NCI-H2107 (cell line): ENCODE measurements at places on chromosomes 16 and 17.

DNA sequence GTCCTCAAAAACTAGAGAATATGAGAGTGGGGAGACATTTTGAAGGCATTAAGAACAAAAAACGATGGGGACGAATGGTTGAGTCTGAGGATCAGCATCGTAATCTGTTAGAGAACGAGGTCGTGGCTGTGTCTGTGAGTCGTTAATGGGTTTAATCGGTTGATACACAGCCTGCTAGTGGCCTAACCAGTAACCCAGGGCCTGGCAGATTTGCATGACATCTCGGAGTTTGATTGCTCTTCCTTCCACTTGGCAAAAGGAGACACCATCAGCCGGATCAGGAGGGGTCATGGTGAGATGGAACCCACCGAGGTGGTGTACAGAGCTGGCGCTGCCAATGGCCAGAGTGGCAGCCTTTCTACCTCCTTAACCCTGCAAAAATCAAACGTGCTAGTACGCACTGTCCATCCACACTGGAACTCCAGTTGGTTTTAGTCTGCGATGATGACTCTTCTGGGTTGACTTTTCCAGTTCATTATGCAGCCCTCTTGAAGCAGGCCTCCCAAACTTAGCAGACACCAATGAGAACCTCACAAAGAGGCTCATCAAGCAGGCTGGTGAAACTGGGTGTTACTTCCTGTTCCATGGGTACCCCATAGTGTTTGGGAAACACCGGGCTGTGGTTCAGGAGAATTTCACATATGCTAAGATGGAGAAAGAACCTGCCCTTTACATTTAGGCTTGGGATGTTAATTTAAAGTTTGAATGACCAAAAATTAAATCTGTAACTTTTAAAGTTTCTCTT is 4.1 kb downstream of the HS3ST3B1 start:
- DNase-seq, result no peak

DNA sequence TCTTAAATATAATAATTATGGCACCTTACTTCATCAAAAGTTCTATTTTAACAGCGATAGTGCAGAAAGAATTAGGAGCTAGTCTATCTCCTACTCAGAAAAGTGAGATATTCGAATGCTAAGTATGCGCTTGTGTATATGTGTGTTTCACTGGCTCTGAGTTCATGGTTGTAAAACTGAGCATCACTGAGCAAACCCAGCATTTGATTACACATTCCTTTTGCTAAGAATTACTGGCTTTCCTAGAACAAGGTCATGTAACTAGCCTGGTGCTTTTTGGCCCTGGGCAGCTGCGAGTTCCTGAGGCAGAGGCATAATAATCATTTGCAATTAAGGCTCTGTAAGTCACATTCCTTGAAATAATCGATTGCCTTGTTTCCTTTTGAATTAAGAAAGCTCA is 157.2 kb downstream of the SNX29 start:
- no peak for DNase-seq

DNA sequence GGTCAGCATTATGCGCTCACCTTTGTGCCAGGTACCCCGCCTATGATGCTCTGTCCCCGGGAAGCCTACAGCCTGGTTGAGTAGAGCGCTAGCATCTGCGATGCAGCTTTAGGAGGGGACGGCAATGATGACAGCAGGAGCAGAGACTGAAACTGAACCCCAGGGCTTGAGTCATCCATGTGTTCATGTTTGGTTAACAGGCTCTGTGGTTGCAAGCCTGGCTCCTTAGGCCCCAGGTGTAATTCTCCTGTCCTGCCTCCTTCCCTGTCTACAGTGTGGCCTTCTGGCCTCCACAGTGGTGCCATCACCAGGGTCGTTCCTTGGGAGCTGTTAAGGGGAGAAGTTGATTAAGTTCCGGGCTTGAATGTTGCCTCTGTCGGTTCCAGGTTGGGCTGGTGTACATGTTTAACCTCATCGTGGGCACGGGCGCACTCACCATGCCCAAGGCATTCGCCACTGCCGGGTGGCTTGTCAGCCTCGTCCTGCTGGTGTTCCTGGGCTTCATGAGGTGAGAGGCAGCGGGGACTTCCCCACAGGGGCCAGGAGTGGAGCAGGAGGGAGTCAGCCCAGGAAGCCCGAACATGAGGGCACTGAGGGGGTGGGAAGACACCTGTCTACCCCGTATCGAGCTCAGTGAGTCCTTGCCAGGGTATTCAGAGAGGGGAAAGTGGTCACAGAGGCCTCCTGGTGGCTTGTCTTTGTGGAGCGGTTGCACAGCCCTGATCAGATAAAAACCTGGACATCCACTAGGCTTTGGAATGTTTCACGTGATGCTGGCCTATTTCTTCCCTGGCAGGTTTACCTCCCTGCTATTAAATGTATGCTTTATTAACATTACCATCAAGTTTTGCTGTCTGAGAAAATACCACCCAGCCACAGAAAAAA is 9.2 kb upstream of the NAT9 start:
- no peak for DNase-seq

DNA sequence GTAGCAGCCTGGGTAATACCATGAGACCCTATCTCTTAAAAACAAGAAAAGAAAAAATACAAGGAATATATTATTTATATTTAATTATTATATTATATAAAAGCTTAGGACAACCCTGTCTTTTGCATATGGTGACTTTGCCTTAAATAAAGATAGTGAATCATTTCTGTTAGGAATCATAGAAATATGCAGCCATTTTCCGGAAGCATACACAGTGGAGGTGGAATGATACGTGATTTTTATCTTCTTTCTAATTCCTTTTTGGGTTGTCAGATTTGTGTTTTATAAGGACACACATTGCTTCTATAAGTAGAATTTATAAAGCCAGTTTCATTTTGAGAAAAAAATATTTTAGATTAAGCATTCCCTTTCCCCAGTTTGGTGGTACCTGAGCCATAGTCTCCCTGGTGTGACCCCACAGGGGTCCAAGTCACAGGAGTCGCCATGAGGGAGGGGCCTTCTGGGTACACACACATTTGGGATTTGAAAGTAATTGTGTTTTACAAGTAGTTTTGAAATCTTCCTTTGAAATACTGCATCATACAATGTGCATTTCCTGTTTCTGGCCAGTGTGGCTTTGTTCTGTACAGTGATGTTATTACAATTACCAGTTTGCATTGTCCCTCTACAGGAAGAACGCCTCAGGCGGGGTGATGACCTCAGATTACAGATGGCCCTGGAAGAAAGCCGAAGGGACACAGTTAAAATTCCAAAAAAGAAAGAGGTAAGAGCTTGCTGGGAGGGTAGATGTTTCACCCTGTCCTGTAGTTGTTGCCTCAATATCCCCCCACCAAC is 50.9 kb downstream of the B9D1 start:
- DNase-seq, result no peak

DNA sequence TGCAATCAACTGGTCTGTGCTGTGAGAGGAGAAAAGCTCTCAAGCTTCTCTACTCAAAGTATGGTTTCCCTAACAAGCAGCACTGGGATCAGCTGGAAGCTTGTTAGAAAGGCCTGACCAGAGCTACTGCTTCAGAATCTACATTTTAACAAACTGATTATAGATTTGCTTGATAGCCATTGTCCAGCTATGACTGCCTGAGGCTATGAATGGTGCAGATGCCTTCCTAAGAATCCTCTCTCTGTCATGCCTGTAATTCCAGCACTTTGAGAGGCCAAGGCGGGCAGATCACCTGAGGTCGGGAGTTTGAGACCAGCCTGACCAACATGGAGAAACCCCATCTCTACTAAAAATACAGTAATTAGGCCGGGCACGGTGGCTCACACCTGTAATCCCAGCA is 28.6 kb downstream of the PKD1L3 start:
- DNase-seq, result no peak

GRCh38 chr17:77408284-77408683 is 267.5 kb downstream of the SEC14L1 start:
- DNase-seq, result no peak

- no peak for DNase-seq
Measured at GRCh38 chr16:9176547-9177418, 85.3 kb downstream of the HAPSTR1 start.

- no peak for DNase-seq
Measured at GRCh38 chr16:1979271-1980029, 1.8 kb downstream of the NOXO1 start.

GRCh38 chr16:23511731-23512130 is 1.4 kb upstream of the GGA2 start:
- no peak for DNase-seq

- peak; percentile 56 for DNase-seq
Measured at GRCh38 chr17:57927048-57927723, 28.0 kb downstream of the CUEDC1 start.

DNA sequence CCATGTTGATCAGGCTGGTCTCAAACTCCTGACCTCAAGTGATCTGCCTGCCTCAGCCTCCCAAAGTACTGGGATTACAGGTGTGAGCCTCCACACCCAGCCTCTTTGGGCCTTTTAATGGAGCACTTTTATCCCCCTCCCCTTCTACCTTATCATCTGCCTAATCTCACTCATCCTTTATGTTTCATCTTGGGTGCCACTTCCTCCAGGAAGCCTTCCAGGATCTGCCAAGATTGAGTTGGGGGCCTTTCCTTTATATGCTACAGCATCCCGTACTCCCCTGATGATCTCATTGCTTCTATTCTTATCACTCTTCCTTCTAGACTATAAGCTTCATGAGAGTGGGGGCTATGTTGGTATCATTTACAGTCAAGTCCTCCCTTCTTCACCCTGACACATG is 192.8 kb upstream of the WSCD1 start:
- no peak for DNase-seq

DNA sequence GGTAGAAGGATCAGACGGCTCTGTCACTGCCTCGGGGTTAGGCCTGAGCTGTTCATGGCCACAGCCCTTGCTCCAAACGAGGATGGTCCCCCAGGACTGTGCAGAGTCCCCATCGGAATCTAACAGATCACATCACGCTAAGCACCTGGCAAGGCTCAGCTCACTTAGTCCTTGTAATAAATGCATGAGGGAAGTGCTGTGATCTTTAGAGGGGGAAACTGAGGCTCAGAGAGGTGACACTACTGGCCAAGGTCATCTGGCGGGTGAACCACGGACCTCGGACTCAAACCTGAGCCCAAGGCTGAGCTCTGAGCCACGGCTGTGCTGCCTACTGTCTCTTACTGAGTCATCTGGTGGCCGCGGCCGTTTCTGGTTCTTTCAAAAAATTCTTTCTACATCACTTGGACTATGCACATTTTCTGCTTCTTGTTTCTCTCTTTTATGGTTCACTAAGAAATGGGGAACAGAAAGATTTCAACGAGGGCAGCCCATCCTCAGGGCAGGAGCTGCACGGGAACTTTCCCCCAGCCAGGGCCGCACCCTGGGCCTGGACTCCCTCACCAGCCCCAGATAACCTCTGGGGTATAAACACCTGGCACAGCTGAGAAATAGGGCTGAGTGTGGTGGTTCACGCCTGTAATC is 55.6 kb downstream of the COTL1 start:
- DNase-seq, result no peak

DNA sequence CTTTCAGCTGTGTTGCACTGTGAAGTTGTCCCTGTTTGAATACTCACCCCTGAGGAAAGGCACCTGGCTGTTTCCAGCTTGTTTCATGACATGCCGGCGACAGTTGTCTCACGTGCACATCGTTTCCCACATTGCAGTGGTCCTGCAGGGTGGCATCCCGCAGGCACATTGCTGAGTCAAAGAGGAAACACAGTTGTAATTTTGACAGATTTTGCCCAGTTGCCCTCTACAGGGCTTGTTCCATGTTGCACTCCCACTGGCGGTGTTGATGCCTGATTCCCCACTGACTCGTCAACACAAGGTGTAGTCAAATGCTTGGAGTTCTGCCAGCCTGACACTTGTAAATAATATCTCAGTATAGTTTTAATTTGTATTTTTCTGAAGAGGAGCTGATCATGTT is 23.8 kb downstream of the EPN2 start:
- DNase-seq, result no peak

- no peak for DNase-seq
Measured at GRCh38 chr17:45974916-45975630, 24.0 kb upstream of the STH start.

GRCh38 chr17:846901-847843 is 65.0 kb downstream of the MRM3 start:
- DNase-seq, result no peak

GRCh38 chr17:17818088-17818526 is 18.7 kb downstream of the SREBF1 start:
- DNase-seq, result no peak

GRCh38 chr16:68499006-68499405 is 40.1 kb upstream of the ZFP90 start:
- no peak for DNase-seq

GRCh38 chr16:54482892-54483574 is 196.4 kb upstream of the IRX3 start:
- DNase-seq, result no peak

GRCh38 chr16:85765767-85766166 is 14.9 kb upstream of the C16orf74 start:
- DNase-seq, result no peak

- DNase-seq, result no peak
Measured at GRCh38 chr16:50563989-50564388, 15.8 kb downstream of the NKD1 start.

GRCh38 chr17:40307001-40307730 is 1.8 kb upstream of the RARA start:
- DNase-seq, result no peak

GRCh38 chr16:64864232-64864809 is 257.5 kb downstream of the CDH11 start:
- no peak for DNase-seq

- DNase-seq, result no peak
Measured at GRCh38 chr17:19876529-19877161, 8.9 kb upstream of the ULK2 start.

GRCh38 chr17:33904476-33904875 is 350.6 kb upstream of the CCL2 start:
- no peak for DNase-seq

DNA sequence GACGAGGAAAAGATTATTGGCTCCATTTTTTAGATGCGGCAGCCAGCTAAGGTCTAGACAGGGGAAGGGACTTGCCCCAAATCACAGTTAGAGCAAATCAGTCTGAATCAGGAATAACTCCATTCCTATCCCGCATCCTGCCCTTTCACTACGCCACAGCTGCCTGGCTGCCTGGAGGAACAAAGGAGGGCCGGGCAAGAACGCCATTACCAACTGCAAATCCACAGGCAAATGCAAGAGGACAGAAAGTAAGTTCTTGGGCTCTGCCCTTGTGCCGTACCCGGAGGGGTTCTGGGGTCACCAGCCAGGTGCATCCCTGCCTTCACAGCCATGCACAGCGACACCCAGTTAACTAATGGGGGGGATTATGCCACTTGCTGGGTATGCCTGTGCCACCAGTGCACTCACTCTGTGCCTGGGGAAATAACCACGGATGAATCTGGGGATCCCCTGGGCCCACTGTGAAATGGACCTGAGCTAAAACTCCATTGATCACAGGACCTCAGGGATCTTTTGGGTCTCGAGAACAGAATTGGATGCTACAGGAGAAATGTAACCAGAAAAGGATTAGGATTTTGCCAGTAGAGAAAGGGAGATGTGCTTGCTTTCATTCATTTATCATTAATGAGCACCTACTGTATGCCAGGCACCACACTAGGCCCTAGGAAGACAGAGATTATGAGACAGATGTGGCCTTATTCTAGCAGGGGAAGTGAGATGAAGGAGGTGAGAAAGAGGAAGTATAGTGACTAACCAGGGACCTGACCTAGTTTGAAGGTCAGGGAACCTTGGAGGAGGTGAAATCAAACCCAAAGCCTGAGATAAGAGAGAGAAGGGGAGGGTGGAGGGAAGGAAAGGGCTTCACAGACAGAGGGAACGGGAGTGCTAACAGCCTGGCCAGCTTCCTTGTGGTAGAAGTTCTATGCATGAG is 17.7 kb downstream of the BCL7C start:
- DNase-seq, result no peak
